Upper lobe of right lung (tissue), 1 donor: ENCODE measurements at places on chromosomes 12 and 14.

DNA sequence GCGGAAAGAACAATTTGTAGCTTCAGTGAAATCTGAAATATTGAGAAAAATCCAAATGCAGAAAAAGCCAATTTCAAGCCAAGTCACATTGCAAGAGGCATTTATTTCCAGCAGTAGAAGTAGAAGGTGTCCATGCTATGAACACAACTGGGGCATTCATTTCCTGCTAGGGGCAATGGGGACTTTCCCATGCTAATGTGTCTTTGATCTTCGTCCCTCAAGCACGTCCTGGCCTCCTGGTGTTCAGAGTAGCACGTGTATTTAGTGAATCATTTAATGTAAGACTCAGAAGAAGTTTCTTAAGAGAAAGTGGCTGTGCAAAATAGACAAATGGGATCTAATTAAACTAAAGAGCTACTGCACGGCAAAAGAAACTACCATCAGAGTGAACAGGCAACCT lies 267.9 kb downstream of the TMEM132C start:
- H3K27ac ChIP-seq = no peak overlapping the region
- H3K36me3 ChIP-seq = no peaks in the 10 kb centered on the region
- no peak for DNase-seq

DNA sequence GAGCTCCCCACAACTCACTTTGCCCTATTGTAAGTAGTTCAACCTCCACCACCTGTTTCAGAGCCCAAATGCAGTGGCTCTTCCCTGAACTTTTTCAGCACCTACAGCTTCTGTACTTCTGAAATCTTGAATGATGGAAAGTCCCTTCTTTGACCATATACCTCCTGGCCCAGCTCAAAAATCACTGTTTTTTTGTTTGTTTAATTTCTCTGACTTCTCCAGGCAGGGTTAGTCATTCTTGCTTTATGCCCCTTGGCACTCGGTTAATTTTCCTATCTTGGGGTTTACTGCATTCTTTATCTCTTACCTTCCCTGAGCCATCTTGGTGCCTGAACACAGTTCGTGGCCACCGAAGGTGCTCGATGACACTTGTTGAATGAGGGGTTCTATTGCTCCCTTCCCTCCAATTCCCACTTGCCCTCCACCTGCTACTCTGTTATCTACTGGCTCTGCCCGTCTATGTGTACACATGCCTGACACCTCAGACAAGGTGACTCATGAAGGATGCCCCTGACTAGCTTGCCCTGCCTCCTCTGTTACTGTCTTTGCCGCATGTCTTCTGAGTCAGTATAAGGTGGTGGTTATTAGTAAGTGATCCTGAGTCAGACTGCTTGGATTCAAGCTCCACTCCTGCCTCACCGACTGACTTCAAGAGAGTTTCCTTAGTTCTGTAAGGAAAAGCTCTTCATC lies 4.4 kb downstream of the AMHR2 start:
- no peaks in the 10 kb centered on the region for H3K36me3 ChIP-seq
- no peaks in the 10 kb centered on the region for H3K4me1 ChIP-seq
- DNase-seq = no peak
- H3K4me3 ChIP-seq = no peak overlapping the region
- H3K27me3 ChIP-seq = no peaks in the 10 kb centered on the region

GRCh38 chr12:94208622-94208966 lies 60.2 kb downstream of the PLXNC1 start:
- peak overlapping the region; percentile 61 for H3K27ac ChIP-seq
- H3K27me3 ChIP-seq = no peaks in the 10 kb centered on the region
- H3K4me3 ChIP-seq = no peak overlapping the region
- H3K4me1 ChIP-seq = peaks cover 16% of the 10 kb centered on the region
- no peak for DNase-seq
- no peaks in the 10 kb centered on the region for H3K36me3 ChIP-seq

DNA sequence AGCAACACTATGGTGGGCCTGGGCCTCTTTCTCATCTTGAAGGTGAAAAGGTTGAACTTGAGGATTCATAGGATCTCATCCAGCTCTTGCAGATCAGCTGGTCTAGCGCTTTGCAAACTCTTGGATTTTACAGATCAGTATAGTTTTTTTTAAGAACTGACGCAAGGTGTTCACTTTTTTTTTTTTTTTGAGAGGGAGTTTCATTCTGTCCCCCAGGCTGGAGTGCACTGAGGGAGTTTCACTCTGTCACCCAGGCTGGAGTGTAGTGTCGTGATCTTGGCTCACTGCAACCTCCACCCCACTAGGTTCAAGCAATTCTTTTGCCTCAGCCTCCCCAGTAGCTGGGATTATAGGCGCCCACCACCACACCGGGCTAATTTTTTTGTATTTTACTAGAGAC lies 20.4 kb upstream of the LGMN start:
- H3K4me3 ChIP-seq = no peak overlapping the region
- no peaks in the 10 kb centered on the region for H3K27me3 ChIP-seq
- no peaks in the 10 kb centered on the region for H3K4me1 ChIP-seq
- no peaks in the 10 kb centered on the region for H3K36me3 ChIP-seq
- H3K27ac ChIP-seq = no peak overlapping the region

DNA sequence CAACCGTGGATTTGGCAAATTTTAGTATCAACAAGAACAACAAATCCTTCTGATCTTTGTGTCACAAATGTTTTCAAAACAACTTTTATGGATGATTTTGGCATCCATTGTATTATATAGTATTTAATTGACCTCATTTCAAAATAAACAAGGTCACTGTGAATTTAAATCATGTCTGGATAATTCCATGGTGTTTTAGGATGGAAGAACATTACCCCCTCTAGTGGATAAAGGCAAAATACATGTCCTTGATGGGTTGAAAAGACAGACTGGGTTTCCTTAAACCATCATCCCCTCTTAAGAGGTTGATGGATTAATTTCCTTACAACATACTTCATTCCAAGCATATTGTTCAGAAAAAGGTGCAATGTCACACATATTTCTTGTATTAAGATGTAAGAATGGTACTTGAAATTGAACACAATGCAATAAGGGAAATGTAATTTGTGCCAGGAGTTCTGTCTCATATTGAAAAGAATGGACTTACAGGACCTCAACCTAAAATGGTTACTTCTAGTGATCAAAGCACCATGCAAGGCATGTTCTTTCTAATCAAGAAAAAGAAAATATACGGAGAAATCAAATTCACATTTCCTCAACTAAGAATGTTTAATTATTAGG lies 352.0 kb downstream of the BCAT1 start:
- H3K4me3 ChIP-seq = no peak overlapping the region
- H3K27me3 ChIP-seq = no peaks in the 10 kb centered on the region
- no peak overlapping the region for H3K27ac ChIP-seq
- no peak for DNase-seq
- H3K4me1 ChIP-seq = no peaks in the 10 kb centered on the region
- H3K36me3 ChIP-seq = no peaks in the 10 kb centered on the region

- peaks cover 27% of the 10 kb centered on the region for H3K4me1 ChIP-seq
- no peak for DNase-seq
- H3K27ac ChIP-seq = no peak overlapping the region
- H3K36me3 ChIP-seq = no peaks in the 10 kb centered on the region
- H3K4me3 ChIP-seq = no peak overlapping the region
These were observed 7.0 kb downstream of the NID2 start for GRCh38 chr14:52061890-52062289.

DNA sequence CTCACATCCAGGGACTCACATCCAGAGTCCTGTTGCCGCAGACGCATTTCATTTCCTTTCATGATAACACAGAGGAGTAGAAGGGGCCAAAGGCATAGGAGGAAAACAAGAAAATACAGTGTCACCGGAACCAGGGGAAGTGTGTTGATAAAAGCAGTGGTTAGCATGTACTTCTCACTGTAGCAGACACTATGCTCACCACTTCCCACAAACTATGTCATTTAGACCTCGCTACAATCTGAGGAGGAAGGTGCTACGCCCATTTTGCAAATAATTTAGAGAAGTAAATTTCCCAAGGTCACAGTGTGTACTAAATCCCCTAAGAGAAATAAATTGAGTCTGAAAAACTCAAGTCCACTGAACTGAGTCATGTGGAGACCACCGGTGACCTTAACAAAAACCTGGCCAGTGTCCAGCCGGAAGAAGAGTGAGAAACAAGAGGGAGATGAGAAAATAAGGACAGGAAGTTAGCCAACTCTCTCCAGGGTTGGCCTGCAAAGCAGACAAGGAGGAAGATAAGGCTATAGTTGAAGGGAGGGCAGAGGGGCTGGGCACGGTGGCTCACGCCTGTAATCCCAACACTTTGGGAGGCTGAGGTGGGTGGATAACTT lies 25.8 kb upstream of the TMCC3 start:
- peak; percentile 69 for DNase-seq
- H3K4me1 ChIP-seq = peaks cover 29% of the 10 kb centered on the region
- no peaks in the 10 kb centered on the region for H3K27me3 ChIP-seq
- no peak overlapping the region for H3K4me3 ChIP-seq
- peak overlapping the region; percentile 77 for H3K27ac ChIP-seq

- H3K27me3 ChIP-seq = peaks cover 41% of the 10 kb centered on the region
- no peak overlapping the region for H3K4me3 ChIP-seq
- no peaks in the 10 kb centered on the region for H3K36me3 ChIP-seq
- H3K27ac ChIP-seq = no peak overlapping the region
- H3K4me1 ChIP-seq = no peaks in the 10 kb centered on the region
These were observed 87.0 kb downstream of the GALNT8 start for GRCh38 chr12:4807116-4807783.

GRCh38 chr14:85471156-85471555 lies 58.8 kb upstream of the FLRT2 start:
- H3K27ac ChIP-seq = no peak overlapping the region
- DNase-seq = no peak
- H3K36me3 ChIP-seq = no peaks in the 10 kb centered on the region
- no peaks in the 10 kb centered on the region for H3K27me3 ChIP-seq
- H3K4me3 ChIP-seq = no peak overlapping the region

GRCh38 chr14:55153951-55154350 lies 24.9 kb downstream of the LGALS3 start:
- no peaks in the 10 kb centered on the region for H3K36me3 ChIP-seq
- no peaks in the 10 kb centered on the region for H3K4me1 ChIP-seq
- no peak overlapping the region for H3K4me3 ChIP-seq
- H3K27me3 ChIP-seq = no peaks in the 10 kb centered on the region
- DNase-seq = no peak

- no peak overlapping the region for H3K27ac ChIP-seq
- H3K4me3 ChIP-seq = no peak overlapping the region
- no peaks in the 10 kb centered on the region for H3K27me3 ChIP-seq
- no peaks in the 10 kb centered on the region for H3K36me3 ChIP-seq
These were observed 8.7 kb upstream of the CYP46A1 start for GRCh38 chr14:99675382-99675835.

DNA sequence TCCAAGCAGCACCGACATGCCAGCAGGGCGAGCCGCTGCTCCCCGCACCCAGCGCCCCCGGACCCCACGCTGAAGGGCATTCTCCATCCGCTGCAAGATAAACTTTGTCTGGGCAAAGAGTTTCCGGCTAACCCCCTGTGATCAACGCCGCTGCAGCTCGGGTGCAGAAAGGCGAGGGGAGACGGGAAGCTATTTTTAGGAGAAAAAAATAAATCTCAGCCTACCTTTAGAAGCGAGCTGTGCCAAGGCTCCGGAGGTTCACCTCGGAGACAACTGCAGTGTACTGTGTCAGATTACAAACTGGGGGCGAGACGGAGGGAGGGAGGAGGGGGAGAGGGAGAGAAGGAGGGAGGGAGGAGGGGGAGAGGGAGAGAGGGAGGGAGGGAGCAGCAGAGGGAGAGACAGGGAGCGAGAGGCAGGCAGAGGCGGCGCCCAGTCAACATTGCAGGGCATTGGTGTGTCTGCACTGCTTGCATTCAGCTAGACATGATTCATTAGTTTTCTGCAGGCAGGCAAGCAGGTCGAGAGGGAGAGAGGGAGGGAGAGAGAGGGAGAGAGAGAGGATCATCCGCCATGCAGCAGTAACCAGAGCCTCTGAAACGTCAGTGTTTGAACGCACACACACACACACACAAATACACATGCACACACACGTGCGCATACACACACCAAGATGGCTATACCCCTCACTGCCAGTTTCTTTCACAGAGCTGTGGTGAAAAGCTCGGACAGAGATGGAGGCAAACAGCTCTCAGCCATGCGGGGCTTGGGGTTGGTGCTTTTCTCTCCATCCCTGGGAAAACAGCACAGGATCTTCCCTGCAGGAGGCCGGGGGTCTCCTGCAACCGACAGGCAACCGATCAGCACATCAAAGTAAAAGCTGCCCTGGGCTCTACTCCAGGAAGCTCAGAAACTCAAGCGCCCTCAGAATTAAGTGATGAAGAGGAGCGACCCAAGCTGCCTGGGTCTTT lies at the start of gene RIMBP2:
Gene RIMBP2 (minus strand): TSS at position 302 of the 971 bp plus-strand sequence. CDS start 237,286 bp downstream, outside the sequence.
- H3K4me1 ChIP-seq = peaks cover 3% of the 10 kb centered on the region
- no peaks in the 10 kb centered on the region for H3K36me3 ChIP-seq
- H3K27ac ChIP-seq = no peak within 1 kb of the TSS
- no peak within 1 kb of the TSS for H3K4me3 ChIP-seq

GRCh38 chr12:54358191-54358944 lies 5.9 kb downstream of the GPR84 start:
- no peaks in the 10 kb centered on the region for H3K27me3 ChIP-seq
- H3K36me3 ChIP-seq = no peaks in the 10 kb centered on the region
- H3K4me3 ChIP-seq = peak overlapping the region; percentile 71
- no peak for DNase-seq
- H3K27ac ChIP-seq = peak overlapping the region; percentile 89
- peaks cover 23% of the 10 kb centered on the region for H3K4me1 ChIP-seq

DNA sequence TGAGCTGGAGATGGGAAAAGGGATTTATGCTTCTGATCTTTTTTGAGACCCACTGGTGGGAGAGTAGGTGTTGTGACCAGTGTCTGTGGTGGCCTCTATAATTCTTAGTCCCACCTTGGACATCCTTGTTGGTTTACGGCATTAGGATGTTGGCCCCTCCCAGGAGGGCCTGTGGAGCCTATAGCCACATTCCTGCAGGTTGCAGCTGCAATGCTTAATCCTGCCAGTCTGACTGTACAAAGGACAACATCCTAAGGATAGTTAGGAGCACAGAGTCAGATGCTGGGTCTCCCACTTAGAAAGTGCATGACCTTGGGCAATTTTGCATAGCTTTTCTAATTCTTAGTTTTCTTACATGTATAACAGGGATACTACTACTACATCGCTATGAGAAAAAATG lies 150.9 kb upstream of the SLC38A2 start:
- DNase-seq = no peak
- H3K27me3 ChIP-seq = no peaks in the 10 kb centered on the region
- peaks cover 16% of the 10 kb centered on the region for H3K4me1 ChIP-seq
- no peak overlapping the region for H3K4me3 ChIP-seq
- no peak overlapping the region for H3K27ac ChIP-seq

GRCh38 chr12:108587826-108588225 lies 10.1 kb downstream of the TMEM119 start:
- no peak overlapping the region for H3K4me3 ChIP-seq
- no peaks in the 10 kb centered on the region for H3K36me3 ChIP-seq
- no peaks in the 10 kb centered on the region for H3K27me3 ChIP-seq
- peak; percentile 54 for DNase-seq
- H3K27ac ChIP-seq = no peak overlapping the region

GRCh38 chr12:100435957-100436356 lies 37.7 kb upstream of the NR1H4 start:
- H3K4me3 ChIP-seq = no peak overlapping the region
- H3K27me3 ChIP-seq = no peaks in the 10 kb centered on the region
- H3K27ac ChIP-seq = no peak overlapping the region
- no peaks in the 10 kb centered on the region for H3K36me3 ChIP-seq
